ENCODE measurements at places on chromosomes 16 and 17.

DNA sequence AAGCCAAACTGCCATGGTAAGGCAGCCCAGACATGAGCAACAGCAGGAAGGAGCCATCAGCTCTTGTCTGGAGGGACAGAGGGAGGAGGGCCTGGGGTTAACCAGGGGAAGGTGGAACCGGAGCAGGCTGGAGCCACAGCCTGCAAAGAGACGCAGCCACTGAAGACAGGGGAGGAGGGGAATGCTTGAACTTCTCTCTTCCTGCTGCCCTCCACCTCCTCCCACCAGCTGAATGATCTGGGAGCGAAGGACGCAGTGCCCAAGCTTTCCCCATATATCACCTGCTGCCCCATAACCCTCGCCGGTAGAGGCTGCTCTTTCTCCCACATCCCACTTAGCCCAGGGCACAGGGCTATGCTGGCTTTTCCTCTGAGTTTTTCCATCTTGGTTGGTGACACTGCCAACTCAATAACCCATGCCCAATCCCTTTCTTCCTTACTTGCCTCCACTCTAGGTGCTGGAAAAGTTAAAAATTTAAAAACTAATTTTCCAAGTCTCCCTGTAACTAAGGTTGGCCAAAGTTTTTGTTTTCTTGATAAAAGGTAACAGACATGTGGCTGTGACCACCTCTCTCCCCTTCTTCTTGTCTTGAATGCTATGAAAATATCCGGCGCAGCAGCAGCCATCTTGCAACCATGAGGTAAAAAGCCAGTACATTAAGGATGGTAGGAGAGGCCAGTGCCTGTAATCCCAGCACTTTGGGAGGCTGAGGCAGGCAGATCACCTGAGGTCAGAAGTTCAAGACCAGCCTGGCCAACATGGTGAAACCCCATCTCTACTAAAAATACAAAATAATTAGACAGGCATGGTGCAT lies 21.8 kb upstream of the CACNG4 start:
- no peak for DNase-seq

GRCh38 chr17:6000426-6000825 lies 69.8 kb upstream of the WSCD1 start:
- no peak for DNase-seq

GRCh38 chr16:77584205-77584859 lies 138.0 kb upstream of the NUDT7 start:
- DNase-seq: peak; percentile 26

- DNase-seq: no peak
These were observed 30.3 kb upstream of the NACA2 start for GRCh38 chr17:61621317-61621716.

- DNase-seq: no peak
These were observed 255.8 kb downstream of the C16orf95 start for GRCh38 chr16:87061243-87061920.

- DNase-seq: no peak
These were observed 476.4 kb downstream of the HS3ST3B1 start for GRCh38 chr17:14777291-14777690.

GRCh38 chr16:80735846-80736245 lies 68.6 kb downstream of the CDYL2 start:
- no peak for DNase-seq

- no peak for DNase-seq
These were observed 40.5 kb upstream of the ACSF3 start for GRCh38 chr16:89052890-89053724.

DNA sequence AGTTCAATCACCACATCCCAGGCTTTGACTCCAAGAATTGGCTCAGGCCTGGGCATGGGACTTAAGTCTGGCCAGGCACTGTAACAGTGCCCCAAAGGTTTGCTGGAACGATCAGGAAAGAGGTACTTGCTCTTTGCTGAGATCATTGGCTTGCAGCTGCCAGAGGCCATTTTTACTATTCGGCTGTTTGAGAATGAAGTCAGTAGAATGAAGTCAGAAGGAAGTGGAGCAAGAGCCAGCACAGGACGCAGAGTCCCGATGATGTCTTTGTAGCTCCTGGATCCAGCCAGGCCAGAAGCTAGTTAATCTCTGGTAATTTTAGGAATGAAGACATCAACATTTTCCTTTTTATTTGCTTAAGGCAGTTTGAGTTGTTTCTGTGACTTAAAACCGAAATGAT lies 195.5 kb downstream of the RAB11FIP4 start:
- no peak for DNase-seq

- no peak for DNase-seq
These were observed 6.6 kb downstream of the NHERF2 start for GRCh38 chr16:2033057-2033908.

DNA sequence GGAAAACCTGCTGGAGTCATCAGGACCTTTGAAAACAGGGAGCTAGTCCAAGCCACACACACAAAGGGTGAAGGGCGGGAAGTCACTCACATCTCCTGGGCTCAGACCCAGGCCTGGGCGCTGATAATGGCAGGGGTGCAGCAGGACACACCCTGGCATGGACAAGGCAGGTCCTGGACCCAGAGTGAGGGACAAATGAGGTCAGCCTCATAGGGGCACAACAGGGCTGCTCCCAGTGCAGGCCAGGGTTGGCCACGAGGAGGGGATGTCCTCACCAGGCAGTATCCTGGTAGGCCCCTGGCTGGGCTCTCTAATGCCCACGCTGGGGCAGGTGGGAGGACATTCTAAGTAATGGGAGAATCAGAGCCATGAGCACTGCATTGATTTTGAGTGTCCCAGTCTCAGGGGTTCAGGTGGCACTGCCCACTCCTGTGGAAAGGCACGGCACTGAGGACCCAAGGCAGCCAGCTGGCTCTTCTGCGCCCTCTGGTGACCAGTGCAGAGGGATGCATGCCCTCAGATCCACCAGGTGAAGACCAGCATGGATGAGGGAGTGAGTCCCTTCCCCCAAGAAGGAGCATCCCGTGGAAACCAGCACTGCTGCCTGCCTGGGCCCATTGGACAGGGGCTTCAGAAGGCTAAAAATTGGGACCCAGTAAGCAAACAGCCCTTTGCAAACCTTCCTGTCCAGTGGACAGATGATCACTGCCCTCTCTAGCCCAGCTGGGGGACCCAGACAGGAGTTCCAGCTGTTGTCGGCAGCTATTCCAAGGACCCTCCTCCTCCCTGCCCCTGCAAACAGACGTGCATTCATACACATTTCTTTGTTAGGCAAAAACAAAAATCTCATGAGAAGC lies 23.4 kb upstream of the SREBF1 start:
- peak; percentile 58 for DNase-seq

DNA sequence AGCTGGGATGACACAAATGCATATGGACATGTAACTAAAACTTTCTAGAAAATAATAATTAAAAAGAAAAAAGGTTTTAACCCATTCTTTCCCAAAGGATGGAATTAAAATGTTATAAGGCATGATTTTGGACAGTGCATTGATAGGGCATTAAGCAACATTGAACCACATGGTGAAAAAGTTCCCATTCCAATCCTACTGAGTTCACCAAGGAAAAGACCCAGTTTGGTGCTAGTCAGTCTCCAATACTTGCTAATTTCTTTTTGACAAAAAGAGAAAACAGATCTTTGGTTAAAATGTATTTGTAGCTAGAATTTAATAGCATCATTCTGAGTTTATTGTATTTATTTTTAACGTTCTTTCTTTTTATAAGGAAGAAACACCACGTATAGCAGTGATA lies 28.1 kb downstream of the EMP2 start:
- no peak for DNase-seq

GRCh38 chr16:66946541-66946940 lies 11.2 kb downstream of the CES2 start:
- no peak for DNase-seq

DNA sequence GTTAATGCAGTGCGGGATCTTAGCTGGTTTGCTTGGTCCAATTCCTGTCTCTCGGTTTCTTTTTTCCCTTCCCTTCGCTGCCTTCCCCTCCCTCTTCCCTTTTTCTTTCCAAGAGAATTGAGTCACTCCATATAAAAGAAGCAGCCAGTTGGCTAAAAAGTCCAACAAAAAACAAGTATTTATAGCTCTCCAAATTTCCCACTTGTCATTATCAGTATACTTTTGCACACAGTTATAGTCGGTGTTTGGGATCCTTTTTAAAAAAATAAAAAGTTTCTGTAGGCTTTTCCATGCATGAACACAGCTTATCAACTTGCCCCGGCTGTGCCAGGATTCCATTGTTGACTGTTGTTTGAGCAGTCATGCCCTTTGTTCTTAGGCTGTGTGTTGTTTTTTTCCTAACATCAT lies 24.9 kb downstream of the HMOX2 start:
- DNase-seq: no peak

GRCh38 chr16:4010225-4011158 lies 105.8 kb downstream of the ADCY9 start:
- no peak for DNase-seq

GRCh38 chr17:50815400-50815799 lies 20.0 kb upstream of the WFIKKN2 start:
- DNase-seq: no peak

DNA sequence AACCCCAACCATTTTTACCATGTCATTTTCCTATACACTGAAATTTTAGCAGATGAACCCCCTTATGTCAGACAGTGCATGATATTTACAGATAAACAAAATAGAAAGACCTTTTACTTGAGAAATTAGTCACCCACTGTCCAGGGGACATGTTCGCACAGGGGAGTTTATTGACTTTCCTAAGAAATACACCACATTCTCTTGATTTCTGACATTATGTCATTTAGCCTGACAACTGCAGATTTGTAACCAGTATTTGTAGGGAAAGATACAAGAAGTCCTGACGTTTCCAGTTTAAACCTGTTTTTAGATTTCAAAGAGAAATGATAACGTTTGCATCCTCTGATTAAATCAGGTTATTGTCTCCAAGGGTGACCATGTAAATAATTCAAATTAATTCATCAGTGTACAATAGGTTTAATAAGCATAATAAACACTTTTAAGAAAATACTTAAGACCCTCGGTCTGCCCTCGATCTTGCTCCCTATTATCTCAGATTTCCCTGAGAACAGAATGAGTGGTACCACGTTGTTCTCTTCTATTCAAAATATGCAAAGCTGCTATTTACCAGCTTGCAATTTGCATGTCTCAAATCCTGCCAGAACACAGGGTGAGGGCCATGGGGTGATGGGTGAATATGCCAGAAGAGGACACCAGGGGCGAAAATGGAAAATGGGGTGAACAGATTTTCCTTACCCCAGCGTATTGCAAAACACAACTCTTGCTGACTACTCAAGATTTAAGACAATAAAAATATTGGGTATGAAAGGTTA lies 2.1 kb upstream of the LYRM9 start:
- DNase-seq: no peak

GRCh38 chr16:18959031-18959505 lies 24.7 kb upstream of the TMC7 start:
- DNase-seq: no peak
